ENCODE measurements at places on chromosomes 5 and 9.
A peak's percentile ranks its signal among the peaks of the same experiment; 100 is the strongest.

- no peak for DNase-seq
Measured at GRCh38 chr9:81754245-81754644, 64.9 kb upstream of the TLE1 start.

GRCh38 chr9:127903557-127904475 is 4.4 kb upstream of the ST6GALNAC6 start:
- DNase-seq = peak; percentile 56

- DNase-seq = no peak
Measured at GRCh38 chr5:65338606-65339151, 143.0 kb downstream of the ADAMTS6 start.

GRCh38 chr5:176788941-176789872 is 21.2 kb upstream of the UNC5A start:
- DNase-seq = no peak

GRCh38 chr5:125112196-125112595 is 365.8 kb upstream of the ZNF608 start:
- no peak for DNase-seq

- DNase-seq = peak; percentile 11
Measured at GRCh38 chr9:5799314-5799713, 33.6 kb downstream of the ERMP1 start.

DNA sequence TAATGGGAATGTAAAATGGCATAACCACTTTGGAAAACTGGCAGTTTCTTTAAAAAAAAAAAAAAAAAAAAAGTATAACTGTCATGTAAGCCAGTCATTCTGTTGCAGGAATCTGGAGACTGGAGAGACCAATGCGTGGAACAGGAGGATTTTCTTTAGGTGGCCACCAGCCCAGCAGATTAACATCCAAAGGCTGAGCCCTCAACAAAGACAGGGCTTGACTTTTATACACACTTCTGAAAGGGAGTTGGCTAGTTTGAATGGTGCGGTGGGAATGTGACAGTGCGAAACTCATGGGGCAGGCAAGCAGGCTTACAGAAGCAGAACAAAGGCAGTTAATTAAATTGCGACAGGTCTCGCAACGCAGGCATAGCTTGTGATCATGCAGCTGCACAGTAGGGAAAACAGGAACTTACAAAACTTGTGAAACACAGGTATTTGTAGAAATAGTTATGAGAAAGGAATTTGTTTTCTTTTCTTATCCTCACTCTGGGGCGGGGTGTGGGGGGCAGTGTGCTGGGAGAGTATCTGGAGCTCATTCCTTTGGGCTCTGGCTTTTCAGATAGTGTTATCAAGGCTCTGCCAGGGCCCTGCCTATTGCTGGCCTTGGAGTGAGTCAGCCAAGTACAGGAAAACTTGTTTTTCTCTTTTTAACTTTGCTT is 12.0 kb downstream of the UIMC1 start:
- no peak for DNase-seq

- DNase-seq = no peak
Measured at GRCh38 chr9:121987314-121987713, 105.8 kb downstream of the TTLL11 start.

DNA sequence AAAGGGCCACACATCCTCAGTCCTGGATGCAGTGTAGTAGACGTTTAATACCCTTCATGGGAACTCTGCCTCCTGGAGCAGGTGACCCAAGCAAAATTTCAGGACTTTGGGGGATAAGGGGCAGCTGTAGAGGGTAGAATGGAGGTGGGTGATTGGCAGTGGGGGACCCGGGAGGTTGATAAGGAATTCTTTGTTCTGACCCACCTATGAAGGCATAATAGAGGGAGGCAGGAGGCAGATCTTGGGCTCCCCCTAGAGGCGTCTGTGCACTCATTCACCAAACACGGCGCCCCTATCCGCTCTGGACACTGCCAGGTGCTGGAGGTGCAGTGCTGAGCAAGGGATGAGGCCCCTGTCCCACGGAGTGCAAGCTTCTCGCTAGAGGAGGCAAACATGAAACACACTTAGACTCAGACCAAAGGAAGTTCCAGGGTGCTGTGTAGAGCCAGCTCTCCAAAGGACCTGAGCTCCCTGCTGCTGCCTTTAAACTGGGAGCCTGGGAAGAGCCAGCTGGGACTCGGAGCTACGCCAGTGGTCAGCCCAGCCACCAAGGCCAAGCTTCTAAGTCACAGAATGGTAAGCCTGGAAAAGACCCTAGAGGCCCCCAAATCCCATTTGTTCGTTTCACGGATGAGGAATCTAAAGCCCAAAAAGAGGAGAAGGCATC is 7.7 kb downstream of the IL17B start:
- peak; percentile 64 for DNase-seq

DNA sequence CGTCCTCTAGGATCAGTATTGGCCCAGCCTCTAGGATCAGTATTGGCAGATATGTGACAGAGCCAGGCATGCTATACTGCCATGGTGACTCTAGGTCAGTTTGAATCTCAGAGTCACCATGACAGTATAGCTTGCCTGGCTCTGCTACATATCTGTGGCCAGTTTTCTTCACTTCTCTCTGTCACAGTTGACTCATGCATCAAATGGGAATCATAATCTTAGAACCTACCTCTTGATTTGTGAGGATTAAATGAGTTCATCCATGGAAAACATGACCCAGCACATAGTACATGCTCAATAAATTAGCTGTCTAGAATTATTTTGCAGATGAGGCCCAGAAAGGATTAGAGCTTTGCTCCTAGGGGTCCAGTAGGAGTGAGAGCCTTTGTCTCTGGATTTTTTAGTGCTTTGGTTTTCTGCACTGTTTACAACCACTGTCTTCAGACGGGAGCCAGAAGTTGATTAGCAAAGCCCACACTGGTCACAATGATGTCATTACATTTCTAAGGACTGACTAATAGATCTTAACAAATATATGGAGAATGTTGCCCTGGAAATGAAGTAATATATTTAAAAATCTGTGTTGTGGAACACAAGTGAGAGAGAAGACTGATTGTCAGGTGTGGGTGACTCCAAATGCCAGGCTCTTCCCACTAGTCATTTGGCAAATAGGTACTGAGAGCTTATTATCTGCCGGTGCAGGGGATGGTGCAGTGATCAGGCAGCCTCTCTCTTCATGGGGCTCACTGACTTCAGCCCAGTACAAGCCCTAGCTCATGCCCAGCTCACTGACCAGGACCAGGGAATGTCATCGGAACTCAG is 76.0 kb downstream of the COL15A1 start:
- DNase-seq = no peak

DNA sequence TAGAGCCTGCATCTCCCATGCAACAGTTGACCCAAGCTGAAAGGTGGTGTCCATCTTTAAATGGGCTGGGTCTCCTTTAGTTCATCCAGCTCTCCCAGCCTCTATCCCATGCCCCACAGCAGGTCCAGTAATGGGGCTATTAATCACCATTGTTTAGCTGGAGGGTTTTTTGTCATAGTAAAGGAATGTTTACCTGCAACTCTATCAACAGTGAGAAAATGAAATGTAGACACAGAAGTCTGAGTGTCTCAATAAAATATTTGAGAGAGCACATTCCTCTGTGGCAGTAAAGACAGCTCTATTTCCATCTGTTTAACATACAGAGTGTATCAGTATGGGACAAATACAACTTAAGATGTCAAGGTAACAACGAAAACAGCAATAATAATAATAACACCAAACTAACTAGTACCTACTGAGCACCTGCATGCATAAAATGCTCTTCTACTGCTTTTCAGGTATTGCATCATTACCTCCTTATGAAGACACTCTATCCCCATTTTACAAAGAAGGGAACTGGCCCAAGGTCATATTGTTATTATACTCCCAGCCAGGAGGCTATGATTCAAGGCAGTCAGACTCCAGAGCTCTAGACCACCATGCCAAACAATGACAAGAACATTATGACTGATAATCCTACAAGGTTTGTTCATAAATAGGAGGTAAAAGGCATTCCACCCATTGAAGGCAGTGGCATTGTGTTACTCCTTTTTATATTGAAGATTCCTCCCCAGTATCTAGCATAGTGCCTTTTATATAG is 21.0 kb upstream of the C5orf58 start:
- no peak for DNase-seq

DNA sequence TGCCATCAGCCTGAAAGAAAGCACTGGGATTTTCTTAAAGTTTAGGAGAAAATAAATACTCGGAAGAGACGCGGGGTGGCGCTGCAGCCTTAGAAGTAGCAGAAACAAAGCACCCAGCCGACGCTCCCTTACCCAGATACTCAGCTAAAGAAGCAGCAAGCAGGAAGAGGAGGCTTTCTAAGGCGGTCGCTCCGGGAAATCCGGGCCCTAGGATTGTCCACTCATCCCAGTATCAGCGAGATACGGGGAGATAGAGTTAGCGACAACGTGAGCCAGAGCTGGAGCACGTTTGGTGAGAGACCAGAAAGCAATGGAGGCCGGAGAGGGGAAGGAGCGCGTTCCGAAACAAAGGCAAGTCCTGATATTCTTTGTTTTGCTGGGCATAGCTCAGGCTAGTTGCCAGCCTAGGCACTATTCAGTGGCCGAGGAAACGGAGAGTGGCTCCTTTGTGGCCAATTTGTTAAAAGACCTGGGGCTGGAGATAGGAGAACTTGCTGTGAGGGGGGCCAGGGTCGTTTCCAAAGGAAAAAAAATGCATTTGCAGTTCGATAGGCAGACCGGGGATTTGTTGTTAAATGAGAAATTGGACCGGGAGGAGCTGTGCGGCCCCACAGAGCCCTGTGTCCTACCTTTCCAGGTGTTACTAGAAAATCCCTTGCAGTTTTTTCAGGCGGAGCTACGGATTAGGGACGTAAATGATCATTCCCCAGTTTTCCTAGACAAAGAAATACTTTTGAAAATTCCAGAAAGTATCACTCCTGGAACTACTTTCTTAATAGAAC is at the start of gene PCDHB2:
Gene PCDHB2 (plus strand): TSS at position 135 of the 782 bp plus-strand sequence. CDS start 176 bp downstream, at position 311.
- no peak for DNase-seq

GRCh38 chr5:159088371-159088770 is 11.3 kb downstream of the EBF1 start:
- DNase-seq = no peak

GRCh38 chr5:148378670-148379069 is 5.1 kb upstream of the FBXO38 start:
- no peak for DNase-seq

Data from CD4-positive, alpha-beta memory T cell (primary cell).